ENCODE measurements at places on chromosomes 16 and 17. TPM values are rescaled to one million over a fixed set of nuclear protein-coding genes. Genes with fewer than 3 reads are reported as not detected.

- DNase-seq, result no peak
Measured at GRCh38 chr16:3651461-3652372, 2.8 kb upstream of the DNASE1 start.

UBTF gene
- total RNA-seq, result 91.6 TPM

DNA sequence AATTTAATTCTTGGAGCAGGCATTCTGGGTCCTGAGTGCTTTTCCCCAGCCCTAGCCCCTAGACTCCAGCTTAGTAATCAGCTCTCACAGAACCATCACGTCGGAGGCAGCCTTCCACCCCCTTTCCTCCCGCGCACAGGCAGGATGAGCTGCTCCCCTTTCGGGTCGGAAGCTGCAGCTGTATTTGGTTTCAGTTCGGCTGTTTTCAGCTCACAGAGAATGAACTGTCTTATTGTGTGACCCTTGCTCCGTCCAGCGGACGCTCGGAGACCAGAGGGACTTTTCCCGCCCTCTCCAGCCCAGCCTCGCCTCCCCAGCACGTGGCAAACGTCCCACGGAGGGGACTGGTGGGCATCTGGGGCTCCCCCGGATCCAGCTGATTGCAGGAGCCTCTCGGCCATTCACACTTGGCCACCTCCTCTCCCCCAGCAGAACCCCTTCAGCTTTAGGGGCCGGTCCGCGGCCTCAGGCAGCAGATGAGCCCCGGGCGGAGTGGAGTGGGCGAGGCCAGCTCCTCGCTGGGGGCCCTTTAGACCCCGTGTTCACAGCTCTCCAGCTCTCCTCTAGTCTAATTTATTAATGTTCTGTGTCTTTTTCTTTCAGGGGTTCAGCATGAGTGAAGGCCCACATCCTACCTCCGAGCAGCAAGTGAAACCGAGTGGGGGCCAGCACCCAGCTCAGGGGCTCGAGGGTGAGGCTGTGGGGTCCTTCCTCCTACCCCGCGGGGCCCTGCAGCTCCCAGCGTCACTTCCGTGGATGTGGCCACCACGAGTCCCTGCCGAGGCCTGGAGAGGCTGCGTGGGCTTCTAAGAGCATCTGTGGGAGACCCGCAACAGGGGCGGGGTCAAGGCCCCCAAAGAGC is 863 bp upstream of the UTS2R start:
- DNase-seq, result no peak

GRCh38 chr16:63185235-63185780 is 1149.1 kb upstream of the CDH8 start:
- DNase-seq, result no peak

HNF1B gene
- 0.05 TPM for total RNA-seq

All from thymus (tissue), 14 donors.